ENCODE measurements at places on chromosomes 12 and 14. TPM values are rescaled to one million over a fixed set of nuclear protein-coding genes. Genes with fewer than 3 reads are reported as not detected.

DNA sequence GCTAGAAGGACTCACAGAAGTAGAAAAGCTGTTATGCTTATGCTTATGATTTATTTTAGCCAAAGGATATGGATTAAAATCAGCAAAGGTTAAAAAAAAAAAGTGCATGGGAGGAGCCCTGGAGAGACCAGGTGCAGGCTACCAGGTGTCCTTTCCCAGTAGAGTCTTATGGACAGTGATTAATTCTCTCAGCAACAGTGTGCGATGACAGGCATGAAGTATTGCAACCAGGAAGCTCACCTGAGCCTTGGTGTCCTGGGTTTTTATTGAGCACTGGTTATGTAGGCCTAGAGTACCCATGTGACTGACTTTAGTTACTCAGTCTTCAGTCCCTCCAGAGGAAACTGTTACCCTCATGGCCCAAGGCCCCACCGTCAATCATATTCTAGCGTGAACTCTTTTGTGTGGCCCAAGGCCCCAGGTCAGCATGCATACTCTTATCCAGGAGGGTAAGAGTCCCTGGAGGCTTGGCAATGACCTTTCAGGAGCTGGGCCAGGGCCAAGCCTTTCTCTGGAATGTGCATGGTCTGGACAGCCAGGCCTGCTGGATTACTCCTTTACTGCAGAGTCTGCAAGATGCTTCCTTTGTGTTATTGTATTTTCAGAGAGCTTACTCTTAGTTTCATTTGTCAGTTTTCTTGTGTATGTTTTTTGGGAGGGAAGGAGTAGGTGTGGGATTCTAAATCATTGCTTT, 69.6 kb upstream of the RD3L start:
- H3K27me3 ChIP-seq: no peaks in the 10 kb centered on the region
- H3K4me3 ChIP-seq: no peak overlapping the region
- H3K36me3 ChIP-seq: no peaks in the 10 kb centered on the region
- no peak for DNase-seq
- no peaks in the 10 kb centered on the region for H3K4me1 ChIP-seq

- H3K36me3 ChIP-seq: no peaks in the 10 kb centered on the region
- H3K27me3 ChIP-seq: peaks cover 8% of the 10 kb centered on the region
- no peak overlapping the region for H3K27ac ChIP-seq
- no peak for DNase-seq
- H3K4me3 ChIP-seq: no peak overlapping the region
These were observed 147.9 kb upstream of the STXBP6 start for GRCh38 chr14:25197885-25198284.

DNA sequence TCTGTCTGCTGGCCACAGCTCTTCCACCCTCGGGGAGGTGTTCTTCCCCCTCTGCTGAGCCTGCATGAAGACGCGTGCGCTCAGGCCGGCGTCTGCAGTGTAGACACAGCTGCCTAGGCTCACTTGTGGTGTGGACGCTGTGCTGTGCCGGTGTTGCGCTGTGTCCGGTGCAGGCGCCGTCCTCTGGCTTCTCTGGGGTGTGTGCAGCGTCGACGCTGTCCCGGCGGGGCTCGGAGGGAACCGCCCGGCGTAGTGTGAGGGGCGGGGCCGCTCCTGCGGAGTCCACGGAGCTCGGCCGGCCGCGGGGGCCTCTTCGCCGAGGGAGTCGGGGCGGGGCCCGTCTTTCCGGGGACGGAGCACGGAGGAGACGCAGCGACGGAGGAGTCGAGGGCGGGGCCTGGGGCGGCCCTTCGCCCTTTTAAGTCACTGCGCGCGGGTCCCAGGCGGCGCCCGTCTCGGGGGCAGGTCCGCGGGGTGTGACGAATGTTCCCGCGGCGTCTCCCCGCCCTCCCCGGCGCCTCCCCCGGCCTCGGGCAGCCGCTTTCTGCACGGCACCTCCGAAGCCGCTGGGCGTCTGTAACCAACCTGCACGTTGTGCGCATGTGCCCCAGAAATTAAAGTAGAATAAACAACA, 45.2 kb downstream of the NOC4L start:
- DNase-seq: peak; percentile 88
- H3K27ac ChIP-seq: peak overlapping the region; percentile 86
- H3K4me1 ChIP-seq: peaks cover 30% of the 10 kb centered on the region
- H3K36me3 ChIP-seq: no peaks in the 10 kb centered on the region
- H3K27me3 ChIP-seq: peaks cover 8% of the 10 kb centered on the region

DNA sequence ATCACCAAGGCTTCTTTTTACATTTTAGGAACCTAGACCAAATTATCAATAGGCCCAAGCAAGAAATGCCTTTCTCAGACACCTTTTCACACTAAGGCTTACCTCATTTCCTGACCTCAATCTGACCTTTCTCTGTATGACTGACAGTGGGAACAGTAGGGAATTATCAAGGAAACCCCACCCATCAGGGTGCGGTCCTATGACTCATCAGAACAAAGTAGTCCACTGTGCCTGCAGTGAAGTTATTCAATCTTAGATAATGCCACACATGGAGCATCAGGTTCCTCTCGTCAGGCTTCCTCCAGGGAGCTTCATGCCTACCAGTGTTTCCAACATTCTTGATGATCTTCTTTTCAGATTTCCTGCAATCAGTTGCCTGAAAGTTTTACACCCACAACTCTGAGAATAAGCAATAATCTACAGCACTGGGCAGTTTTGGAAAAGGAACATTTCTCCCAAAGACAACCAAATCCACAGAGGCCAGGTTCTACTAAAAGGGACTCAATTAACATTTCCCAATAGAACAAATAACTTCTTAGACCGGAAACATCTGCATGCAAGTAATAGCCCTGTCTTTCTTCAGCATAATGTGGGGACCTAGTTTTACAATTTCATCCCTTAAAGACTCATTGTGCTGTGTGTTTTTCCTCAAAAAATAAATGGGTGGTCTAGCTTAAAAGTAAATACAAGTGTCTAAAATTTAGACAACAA, 35.9 kb upstream of the TMTC2 start:
- H3K27ac ChIP-seq: no peak overlapping the region
- H3K27me3 ChIP-seq: no peaks in the 10 kb centered on the region
- no peak overlapping the region for H3K4me3 ChIP-seq
- no peak for DNase-seq

GRCh38 chr14:47785058-47785457, 109.7 kb upstream of the MDGA2 start:
- H3K4me3 ChIP-seq: no peak overlapping the region
- H3K27me3 ChIP-seq: no peaks in the 10 kb centered on the region
- H3K36me3 ChIP-seq: no peaks in the 10 kb centered on the region
- no peak overlapping the region for H3K27ac ChIP-seq

The OAS3 gene
- polyA plus RNA-seq: 2.2 TPM

GRCh38 chr14:54450535-54450934, 9.4 kb upstream of the CNIH1 start:
- H3K4me1 ChIP-seq: no peaks in the 10 kb centered on the region
- H3K36me3 ChIP-seq: no peaks in the 10 kb centered on the region
- H3K4me3 ChIP-seq: no peak overlapping the region

The NTN4 gene
- polyA plus RNA-seq: not detected

The TAS2R42 gene
- polyA plus RNA-seq: not detected

DNA sequence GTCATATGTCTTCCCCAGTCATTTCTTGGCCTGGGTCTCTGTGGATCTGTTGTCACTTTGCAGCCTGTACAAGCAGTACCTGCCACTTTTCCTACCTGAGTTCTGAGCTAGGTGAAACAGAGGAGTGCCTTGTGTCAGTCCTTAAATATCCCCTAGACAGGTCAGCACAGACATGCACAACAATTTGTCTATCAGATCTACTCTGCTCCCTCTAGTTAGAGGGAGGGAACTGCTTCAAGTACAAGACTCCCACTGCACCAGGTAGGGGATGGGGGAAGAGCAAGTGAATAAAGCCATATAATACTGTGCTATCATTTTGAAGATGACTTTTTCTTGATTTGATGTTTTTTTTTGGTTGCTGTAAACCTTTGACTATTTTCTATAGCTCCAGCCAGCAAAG, 39.4 kb downstream of the MIPOL1 start:
- no peaks in the 10 kb centered on the region for H3K27me3 ChIP-seq
- DNase-seq: no peak
- no peak overlapping the region for H3K27ac ChIP-seq
- H3K36me3 ChIP-seq: no peaks in the 10 kb centered on the region
- no peak overlapping the region for H3K4me3 ChIP-seq

GRCh38 chr14:85663256-85663655, 133.3 kb downstream of the FLRT2 start:
- no peak overlapping the region for H3K4me3 ChIP-seq
- peaks cover 6% of the 10 kb centered on the region for H3K4me1 ChIP-seq
- DNase-seq: no peak
- no peak overlapping the region for H3K27ac ChIP-seq
- no peaks in the 10 kb centered on the region for H3K36me3 ChIP-seq

The NUAK1 gene
- 0.02 TPM for polyA plus RNA-seq

GRCh38 chr14:67609642-67610310, 9.7 kb upstream of the PIGH start:
- no peak overlapping the region for H3K27ac ChIP-seq
- no peak overlapping the region for H3K4me3 ChIP-seq
- peaks cover 2% of the 10 kb centered on the region for H3K27me3 ChIP-seq
- H3K4me1 ChIP-seq: no peaks in the 10 kb centered on the region

The SLC17A8 gene
- polyA plus RNA-seq: not detected

The LPAR5 gene
- polyA plus RNA-seq: 11.6 TPM

GRCh38 chr14:29928117-29928640, 532 bp upstream of the PRKD1 start:
- H3K36me3 ChIP-seq: peaks cover 9% of the 10 kb centered on the region
- peak overlapping the region; percentile 40 for H3K4me3 ChIP-seq
- no peaks in the 10 kb centered on the region for H3K4me1 ChIP-seq
- peaks cover 11% of the 10 kb centered on the region for H3K27me3 ChIP-seq

- H3K36me3 ChIP-seq: peaks cover 3% of the 10 kb centered on the region
- peaks cover 14% of the 10 kb centered on the region for H3K27me3 ChIP-seq
- H3K27ac ChIP-seq: no peak overlapping the region
These were observed 22.3 kb upstream of the CATSPERB start for GRCh38 chr14:91754185-91754584.

- DNase-seq: no peak
- no peak overlapping the region for H3K27ac ChIP-seq
- H3K36me3 ChIP-seq: no peaks in the 10 kb centered on the region
- H3K4me1 ChIP-seq: no peaks in the 10 kb centered on the region
- peaks cover 6% of the 10 kb centered on the region for H3K27me3 ChIP-seq
These were observed 1.9 kb downstream of the LRP1-AS start for GRCh38 chr12:57145460-57146059.

The CLEC6A gene
- not detected for polyA plus RNA-seq

GRCh38 chr12:13088496-13088895, 15.0 kb downstream of the GSG1 start:
- peaks cover 7% of the 10 kb centered on the region for H3K27me3 ChIP-seq
- no peak overlapping the region for H3K27ac ChIP-seq
- H3K4me3 ChIP-seq: no peak overlapping the region
- H3K36me3 ChIP-seq: no peaks in the 10 kb centered on the region
- DNase-seq: no peak

Measured in immature natural killer cell (primary cell).